ENCODE measurements at places on chromosomes 11 and 22.
A peak's percentile ranks its signal among the peaks of the same experiment; 100 is the strongest.

- DNase-seq, result no peak
These were observed 23.5 kb downstream of the SHISA8 start for GRCh38 chr22:41891407-41891806.

DNA sequence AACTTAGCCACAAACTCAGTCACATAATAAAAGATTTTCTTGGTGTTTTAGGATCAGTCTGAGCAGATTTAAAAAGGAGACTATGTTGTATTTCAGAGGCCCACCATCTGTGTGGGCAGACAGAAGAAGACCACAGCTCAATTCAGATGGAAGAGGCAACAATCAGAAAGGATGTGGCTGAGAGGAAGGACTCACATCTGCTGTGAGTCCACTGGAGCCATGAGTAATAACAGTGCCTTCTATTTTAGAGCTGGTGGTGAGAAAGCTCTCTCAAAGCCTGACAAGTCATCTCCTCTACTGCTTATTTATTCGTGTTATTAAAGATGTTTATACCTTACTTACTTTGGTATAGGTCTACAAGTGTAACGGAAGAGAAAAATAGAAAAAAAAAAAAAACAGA, 357.2 kb downstream of the OPCML start:
- no peak for DNase-seq

GRCh38 chr22:25621986-25622385, 57.5 kb downstream of the GRK3 start:
- DNase-seq, result no peak

DNA sequence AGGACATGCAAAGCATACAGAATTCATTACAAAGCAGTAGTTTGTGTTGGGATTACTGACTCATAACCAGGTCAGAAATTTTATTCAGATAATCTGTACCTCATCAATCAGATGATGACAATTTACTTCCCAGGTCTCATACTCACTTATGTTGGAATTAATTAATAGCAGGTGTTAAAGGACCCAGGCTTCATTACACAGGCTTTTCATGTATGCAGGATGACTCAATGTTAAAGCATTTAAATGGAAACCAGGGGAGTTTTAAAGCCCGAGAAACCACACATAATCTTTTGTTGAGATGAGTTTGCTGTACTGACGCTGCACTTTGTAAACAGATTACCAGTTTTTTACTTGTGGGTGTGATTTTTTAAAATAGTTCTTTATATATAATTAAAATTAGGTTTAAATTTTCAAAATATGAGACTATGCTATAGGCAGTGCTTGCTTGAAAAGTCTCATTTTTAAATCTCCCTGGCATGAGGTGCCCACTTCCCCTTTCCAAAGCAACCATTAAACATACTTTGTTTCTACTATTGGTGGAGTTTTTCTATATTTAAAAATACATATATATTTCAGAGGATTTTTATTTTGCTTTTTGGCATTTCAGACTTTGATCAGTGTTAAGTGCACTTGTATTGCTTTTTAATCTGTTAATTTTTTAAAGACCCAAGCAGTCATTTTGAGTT, 41.0 kb downstream of the CEP57 start:
- DNase-seq, result no peak

- DNase-seq, result no peak
These were observed 89.0 kb downstream of the MICAL2 start for GRCh38 chr11:12199231-12199948.

DNA sequence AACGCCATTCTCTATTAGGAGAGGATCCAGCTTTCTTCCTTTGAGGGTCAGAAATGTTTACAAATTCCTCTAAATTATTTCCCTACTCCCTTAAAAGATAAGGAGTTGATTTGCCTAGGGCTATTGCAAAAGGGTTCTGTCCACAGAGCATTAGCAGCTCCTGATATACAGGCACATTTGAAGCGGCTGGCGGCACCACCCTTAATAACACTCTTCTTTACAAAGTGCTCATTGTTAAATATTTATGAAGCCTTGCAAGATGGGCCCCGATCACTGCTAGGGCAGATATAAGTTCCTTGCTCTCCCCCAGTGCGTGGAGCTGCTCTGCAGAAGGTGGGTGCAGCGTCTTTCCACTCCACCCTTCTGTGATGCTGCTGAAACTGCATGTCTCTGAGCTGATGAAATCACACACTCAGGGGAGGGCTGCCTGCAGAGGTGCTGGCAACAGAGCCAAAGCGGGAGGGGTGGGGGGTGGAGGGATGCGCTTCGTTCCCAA, 116.7 kb upstream of the NTM start:
- DNase-seq, result no peak

DNA sequence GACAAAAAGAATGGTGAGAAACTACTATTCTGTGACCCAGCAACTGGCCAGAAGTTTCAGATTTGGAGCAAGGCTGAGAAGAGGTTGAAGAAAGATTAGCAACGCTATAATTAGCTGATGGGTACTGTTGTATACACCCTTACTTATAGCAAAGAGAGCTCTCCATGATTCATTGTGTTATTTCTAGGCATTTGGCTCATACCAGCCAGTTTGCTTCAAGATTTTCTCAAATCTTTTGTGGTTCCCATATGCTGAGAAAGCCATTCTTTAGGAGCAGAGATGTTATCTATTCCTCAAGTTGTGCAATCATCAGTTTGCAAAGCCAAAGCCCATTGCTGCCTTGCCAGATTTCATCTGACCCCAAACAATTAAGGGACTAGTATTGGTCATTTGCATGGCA, 179.4 kb downstream of the ETS1 start:
- no peak for DNase-seq

- DNase-seq, result peak; percentile 86
These were observed 1.1 kb downstream of the CFL1 start for GRCh38 chr11:65856689-65857499.

DNA sequence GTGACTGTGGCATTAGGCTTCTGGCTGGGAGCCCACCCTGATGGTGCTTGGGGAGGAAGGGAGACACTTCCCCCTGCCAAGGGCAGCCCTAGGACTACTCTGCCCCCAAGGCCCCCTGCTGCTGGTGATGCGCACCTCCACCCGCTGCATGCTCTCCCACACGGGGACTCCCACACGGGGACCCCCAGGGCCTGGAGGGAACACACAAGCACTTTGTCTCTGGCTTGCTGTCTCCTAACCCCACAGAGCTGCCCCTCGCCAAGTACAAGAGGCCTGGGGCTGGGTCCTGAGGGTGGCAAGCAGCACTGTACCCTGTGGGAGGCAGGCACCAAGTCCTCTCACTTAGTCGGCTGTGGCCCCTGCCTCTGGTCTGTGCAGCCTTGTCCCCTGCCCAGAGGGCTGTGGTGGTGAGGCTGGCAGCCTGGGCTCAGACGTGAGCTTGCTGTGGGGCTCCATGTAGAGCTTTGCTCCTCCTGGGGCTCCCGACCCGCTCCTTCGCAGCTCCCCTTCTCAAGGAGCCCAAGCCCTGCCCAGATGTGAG, 7.9 kb downstream of the LRRC75B start:
- no peak for DNase-seq

- DNase-seq, result no peak
These were observed 15.8 kb upstream of the OR51T1 start for GRCh38 chr11:4865855-4866254.

DNA sequence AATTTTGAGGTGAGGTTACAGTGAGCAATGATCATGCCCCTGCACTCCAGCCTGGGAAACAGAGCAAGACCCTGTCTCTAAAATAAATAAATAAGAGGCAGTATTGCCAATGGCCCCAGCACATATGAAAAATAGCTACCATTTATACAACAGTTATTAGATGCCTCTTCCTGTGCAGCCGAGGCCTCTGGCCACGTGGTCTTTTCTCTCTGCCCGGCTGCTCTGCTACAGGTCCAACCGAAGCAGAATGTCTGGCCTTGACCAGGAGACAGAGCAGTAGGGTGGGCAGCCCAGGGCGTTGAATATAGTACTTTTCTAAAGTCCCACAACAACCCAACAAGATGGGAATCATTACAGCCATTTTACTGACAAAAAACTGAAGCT, 12.4 kb upstream of the OAF start:
- DNase-seq, result no peak

GRCh38 chr11:85742873-85743275, 56.9 kb upstream of the CCDC89 start:
- no peak for DNase-seq

- DNase-seq, result no peak
These were observed at the start of gene CD248 for GRCh38 chr11:66316849-66317251. TSS of gene CD248 (minus strand) at chr11:66317044. CDS start at chr11:66317027, 17 bp downstream.

DNA sequence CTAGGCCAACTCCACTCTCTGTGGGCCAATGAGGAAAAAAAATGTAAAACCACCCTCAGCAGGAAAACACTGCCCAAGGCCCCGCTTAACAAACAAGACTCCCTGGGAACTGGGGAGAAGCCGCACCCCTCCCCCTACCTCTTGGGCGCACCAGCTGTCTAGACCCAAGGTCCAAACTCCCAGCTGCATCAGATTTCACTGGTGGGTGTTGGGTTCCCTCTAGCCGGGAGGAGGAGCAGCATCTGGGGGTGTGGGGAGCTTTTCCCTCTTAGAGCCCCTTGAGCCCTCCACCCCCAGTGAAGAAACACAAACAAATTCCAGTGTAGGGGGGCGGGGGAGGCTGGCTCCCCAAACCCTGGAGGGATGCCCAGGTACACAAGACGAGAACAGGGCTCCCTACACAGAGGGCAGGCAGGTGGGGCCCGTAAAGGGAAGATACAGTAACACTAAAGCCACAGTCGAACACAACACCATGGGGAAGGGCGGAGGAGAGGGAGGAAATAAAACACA, 64.9 kb downstream of the NECTIN1 start:
- DNase-seq, result no peak

DNA sequence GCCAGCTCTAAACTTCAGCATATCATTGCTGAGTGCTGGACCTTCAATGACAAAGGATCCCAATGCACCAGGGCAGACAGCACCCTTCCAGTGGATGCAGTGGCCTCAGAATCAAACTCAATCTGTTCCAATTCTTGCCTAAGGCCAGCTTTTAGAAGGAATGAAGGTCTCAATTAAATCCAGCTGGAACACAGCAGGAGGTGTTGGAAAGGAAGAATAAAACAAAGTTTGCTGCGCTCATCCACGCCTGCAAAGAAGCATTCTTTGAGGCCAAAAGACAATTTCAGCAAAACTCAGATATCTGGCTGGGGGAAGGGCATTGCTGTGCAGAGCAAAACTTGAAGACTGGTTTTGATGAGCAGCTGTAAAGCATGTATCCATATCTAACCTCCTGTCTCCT, 120.7 kb downstream of the CCDC81 start:
- no peak for DNase-seq

DNA sequence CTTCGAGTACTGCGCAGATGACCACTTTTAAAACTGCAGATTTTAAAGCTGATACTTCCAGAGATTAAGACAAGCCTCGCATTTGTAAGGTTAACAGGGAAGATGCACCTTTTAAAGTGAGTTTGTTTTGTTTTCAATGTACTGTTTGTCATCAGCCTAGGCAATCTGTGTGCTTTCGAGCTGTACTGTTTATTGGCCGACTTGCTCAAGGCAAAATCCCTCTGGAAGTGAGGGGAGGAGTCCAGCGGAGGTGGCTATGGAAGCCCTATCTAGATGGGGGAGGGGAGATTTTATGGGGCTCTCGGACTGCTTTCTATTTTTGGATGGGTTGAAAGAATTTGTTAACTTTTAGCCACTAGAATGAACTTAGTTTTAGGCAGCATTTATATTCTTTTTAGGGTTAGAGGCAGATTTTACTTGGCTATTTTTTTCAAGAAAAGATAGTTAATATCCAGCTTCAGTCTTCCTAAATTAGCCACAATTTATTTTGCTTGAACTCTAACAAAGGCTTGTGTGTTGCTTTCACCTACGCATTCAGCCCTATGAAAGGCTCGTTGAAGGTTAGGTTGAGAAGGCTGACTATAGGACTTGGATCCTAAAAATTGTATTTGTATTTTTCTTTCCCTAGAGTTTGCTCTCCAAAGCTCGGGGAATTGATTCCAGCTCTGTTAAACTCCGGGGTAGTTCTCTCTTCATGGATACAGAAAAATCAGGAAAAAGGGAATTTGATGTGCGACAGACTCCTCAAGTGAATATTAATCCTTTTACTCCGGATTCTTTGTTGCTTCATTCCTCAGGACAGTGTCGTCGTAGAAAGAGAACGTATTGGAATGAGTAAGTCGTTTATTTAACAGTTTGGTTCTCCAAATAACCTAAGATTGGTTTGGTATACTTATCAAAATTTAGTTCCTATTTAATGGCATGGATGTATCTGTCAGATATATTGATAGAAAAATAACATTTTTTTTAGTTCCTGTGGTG, 2.1 kb downstream of the WEE1 start:
- DNase-seq, result no peak

- DNase-seq, result no peak
These were observed 9.6 kb upstream of the BIRC3 start for GRCh38 chr11:102307727-102308038.

DNA sequence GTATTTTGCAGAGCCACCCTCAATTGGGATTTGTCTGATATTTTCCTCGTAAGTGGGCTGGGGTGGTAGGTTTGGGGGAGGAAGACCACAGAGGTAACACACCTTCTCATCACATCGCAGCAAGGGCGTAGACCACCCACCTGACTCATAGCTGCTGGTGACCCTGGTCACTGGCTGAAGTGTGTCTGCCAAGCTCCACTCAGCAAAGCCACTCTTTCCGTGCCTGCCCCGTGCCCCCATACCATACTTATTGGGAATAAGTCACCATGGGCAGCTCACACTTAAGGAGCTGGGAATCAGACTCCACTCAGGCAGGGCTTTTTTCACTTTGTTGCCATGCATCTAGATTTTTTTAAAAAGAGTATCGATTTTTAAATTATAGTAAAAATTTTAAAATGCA, 111.6 kb downstream of the PHF21B start:
- no peak for DNase-seq

GRCh38 chr11:132907651-132908413, 624.5 kb downstream of the OPCML start:
- DNase-seq, result no peak

DNA sequence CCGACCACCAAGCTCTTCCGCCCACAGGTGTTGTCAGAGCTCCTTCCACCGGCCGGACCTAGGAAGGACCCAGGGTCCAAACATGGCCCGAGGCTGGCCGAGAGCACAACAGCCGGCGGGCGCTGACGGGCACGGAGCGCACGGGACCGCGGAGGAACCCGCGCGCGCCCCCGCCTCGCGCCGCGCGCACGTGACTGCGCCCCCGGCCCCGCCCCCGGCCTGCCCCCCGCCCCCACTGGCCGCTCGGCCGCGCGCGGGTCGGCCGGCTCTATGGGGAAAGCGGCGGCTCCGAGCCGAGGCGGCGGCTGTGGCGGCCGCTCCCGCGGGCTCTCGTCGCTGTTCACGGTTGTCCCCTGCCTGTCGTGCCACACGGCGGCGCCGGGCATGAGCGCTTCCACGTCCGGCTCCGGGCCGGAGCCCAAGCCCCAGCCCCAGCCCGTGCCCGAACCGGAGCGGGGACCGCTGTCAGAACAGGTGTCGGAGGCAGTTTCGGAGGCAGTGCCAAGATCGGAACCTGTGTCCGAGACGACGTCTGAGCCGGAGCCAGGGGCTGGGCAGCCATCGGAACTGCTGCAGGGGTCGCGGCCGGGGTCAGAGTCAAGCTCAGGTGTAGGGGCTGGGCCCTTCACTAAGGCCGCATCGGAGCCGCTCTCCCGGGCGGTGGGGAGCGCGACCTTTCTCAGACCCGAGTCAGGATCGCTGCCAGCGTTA, at the start of gene OSBP2:
TSS of gene OSBP2 (plus strand) at position 235 of the 711 bp plus-strand sequence. CDS start at position 271, 36 bp downstream.
- DNase-seq, result peak; percentile 23
